Body of pancreas (tissue), 4 donors: ENCODE measurements at places on chromosomes 7 and 10. TPM values are rescaled to one million over a fixed set of nuclear protein-coding genes. Genes with fewer than 3 reads are reported as not detected.

GHRHR gene
- total RNA-seq: not detected

IGFBP1 gene
- total RNA-seq: 0.99 TPM

CRTAC1 gene
- not detected for total RNA-seq

GPAM gene
- 9.1 TPM for total RNA-seq

SPDYE6 gene
- not detected for total RNA-seq

CPN1 gene
- not detected for total RNA-seq

AKR1C8 gene
- total RNA-seq: not detected

CALML3 gene
- total RNA-seq: not detected

DOCK1 gene
- 34.3 TPM for total RNA-seq

ODAD2 gene
- 0.66 TPM for total RNA-seq

SLC18A2 gene
- total RNA-seq: 1.6 TPM

PPP1R3A gene
- total RNA-seq: not detected

NKX6-2 gene
- total RNA-seq: 2.1 TPM

NKX2-3 gene
- total RNA-seq: not detected

TSPAN13 gene
- 50.8 TPM for total RNA-seq

MSS51 gene
- 2.3 TPM for total RNA-seq

RARRES2 gene
- 400 TPM for total RNA-seq

WNT8B gene
- not detected for total RNA-seq

STEAP1B gene
- total RNA-seq: not detected

C7orf25 gene
- 4.9 TPM for total RNA-seq

ZWINT gene
- total RNA-seq: 2.9 TPM
